ENCODE measurements at places on chromosomes 1 and 21.

- DNase-seq, result peak; percentile 14
Observed at GRCh38 chr1:59057796-59058195, 239.1 kb upstream of the FGGY start.

DNA sequence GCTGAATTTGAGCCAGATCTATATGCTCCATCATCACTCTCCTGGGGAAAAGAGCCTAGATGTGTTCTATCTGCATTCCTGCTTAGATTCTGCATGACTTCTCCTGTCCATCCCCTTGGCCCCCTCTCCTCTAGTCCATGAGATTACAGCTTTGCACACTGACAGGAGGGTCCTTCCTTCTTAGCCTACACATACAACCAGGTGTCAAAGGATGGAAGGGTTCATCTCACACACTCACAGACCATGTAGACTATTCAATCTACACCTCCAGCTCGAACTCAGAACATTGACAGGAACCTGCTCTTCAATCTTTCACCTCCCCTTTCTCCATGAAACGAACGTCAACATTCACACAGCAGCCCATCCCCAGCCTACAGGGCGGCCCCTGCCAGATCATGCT lies 13.8 kb downstream of the C1orf116 start:
- DNase-seq, result no peak

- no peak for DNase-seq
Observed at GRCh38 chr1:150302338-150302737, 8.7 kb downstream of the MRPS21 start.

- no peak for DNase-seq
Observed at GRCh38 chr1:172622541-172622940, 36.4 kb upstream of the FASLG start.

DNA sequence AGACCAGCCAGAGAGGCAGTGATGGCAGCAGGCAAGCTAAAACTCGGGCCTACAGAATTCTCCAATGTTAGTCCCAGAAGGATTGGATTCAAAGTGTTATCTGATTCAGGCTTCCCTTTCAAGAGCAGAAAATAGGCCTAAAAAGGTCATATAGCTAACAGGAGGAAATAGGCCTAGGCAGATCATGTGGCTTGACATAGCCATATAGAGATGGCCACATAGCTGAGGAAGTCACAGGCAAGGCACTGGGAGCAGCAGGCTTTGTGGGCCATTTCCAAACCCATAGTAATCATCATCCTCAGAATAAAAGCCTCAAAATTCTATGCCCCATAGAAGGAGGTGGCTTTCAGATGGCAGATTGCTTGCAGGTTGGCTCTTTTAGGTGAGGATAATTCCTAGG lies 29.0 kb upstream of the LMO4 start:
- no peak for DNase-seq

- no peak for DNase-seq
Observed at GRCh38 chr1:204994086-204994862, 48.7 kb upstream of the CNTN2 start.

DNA sequence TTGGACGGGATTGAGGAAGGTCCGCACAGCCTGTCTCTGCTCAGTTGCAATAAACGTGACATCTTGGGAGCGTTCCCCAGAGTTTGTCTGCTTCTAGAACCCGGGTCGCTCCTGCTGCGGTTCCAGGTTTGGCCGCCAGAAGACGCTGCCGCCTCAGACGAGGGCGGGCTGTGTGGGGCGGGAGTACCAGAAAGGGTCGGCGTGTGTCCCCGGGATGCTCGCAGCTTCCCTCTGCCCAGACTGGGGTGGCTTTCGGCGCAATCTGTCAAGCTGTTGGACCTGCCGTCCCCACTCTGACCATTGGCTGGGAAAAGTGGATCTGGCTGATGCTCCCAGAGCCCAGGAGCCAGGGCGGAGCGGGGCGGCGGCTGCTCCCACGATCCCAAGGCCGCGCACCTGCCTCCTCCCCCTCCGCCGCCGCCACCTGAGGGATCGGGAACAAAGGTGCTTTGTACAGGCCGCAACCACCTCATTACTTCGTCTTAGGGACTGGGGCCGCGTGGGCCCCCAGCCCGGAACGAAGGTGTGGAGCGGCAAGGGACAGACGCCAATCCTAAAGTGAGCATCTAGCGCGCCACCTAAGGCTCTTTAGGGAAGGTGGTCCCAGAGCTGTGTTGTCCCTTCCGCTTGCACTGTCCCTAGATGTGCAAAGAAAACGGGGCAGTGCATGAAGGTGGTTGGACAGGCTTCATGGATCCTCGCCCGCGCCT lies 683 bp upstream of the EFNA4 start:
- no peak for DNase-seq

- no peak for DNase-seq
Observed at GRCh38 chr1:240824238-240824637, 212.3 kb upstream of the GREM2 start.

GRCh38 chr1:169044296-169044695 lies 62.2 kb upstream of the ATP1B1 start:
- DNase-seq, result peak; percentile 92

- DNase-seq, result peak; percentile 68
Observed at GRCh38 chr1:160108888-160109662, 6.5 kb upstream of the ATP1A2 start.

GRCh38 chr1:7519181-7519860 lies 251.8 kb upstream of the VAMP3 start:
- DNase-seq, result no peak

- DNase-seq, result no peak
Observed at GRCh38 chr1:80731241-80731894, 1069.4 kb upstream of the ADGRL2 start.

DNA sequence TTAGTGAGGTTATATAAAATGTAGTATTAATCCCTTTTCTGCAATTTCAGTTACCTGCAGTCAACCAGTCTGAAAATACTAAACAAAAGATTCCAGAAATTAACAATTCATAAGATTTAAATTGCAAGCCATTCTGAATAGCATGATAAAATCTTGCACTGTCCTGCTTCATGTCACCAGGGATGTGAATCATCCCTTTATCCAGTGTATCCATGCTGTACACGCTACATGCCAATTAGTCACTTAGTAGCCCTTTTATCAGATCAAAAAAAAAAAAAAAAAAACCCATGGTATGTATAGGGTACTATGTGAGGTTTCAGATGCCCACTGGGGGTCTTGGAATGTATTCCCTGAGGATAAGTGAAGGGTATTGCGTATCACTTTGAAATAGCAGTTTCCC lies 191.3 kb upstream of the HP1BP3 start:
- DNase-seq, result no peak

DNA sequence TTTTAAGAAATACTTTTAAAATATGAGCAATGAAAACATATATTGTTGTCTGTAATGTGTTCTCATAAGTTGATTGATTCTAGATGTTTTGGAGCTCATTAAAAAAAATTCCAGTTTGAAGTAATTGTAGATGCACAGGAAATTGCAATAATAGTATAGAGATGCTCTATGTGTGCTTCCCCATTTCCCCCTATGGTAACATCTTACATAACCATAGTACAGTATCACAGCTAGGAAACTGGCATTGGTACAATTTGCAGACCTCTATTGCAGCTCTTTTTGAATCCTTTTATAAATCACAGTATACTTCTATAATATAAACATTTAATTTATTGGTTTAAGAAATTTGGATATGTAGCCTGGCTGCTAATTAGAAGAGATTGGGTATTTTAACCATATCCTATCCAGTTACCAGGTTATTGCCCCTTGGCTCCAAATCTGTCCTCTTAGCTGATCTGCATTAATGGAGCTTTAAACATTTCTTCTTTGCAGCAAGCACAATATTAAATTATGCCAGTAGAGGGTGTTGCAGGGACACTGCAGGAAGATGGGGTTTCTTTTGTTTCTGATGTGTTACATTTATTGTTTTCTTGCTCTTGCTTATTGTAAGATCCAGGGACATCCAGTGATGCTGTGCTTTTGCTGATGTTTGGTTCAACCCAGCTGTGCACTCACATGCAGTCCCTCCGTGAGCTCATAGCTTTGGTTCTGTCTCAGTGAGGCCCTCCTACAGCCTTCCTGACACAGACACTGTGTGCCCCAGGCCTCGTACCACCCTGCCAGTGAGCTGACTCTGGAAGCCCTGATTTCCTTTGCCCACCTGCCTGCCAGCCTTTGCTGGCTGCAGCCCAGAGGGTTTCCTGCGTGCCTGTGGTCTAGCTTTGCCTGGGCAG lies 103.3 kb downstream of the RABGAP1L start:
- DNase-seq, result peak; percentile 56

DNA sequence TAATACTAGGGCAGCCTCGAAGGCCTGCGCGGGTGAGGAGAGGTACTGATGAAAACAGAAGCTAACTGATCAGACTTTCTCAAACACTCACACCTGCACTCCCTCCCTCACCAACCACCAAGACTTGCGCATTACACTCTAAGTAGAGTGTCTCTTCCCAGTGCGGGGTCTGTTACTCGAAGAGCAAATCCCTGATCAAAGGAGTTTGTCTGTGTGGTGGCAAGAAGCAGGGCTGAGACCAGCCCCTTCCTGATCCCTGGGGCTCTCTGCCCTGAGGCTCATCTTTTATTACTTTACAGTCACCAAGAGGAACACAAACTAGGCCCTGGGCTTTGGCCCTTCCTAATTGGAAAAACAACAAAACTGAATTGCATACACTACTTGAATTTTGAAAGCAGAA lies 19.5 kb upstream of the TSNAX start:
- DNase-seq, result no peak

- DNase-seq, result no peak
Observed at GRCh38 chr1:175877939-175878737, 134.7 kb upstream of the TNR start.

DNA sequence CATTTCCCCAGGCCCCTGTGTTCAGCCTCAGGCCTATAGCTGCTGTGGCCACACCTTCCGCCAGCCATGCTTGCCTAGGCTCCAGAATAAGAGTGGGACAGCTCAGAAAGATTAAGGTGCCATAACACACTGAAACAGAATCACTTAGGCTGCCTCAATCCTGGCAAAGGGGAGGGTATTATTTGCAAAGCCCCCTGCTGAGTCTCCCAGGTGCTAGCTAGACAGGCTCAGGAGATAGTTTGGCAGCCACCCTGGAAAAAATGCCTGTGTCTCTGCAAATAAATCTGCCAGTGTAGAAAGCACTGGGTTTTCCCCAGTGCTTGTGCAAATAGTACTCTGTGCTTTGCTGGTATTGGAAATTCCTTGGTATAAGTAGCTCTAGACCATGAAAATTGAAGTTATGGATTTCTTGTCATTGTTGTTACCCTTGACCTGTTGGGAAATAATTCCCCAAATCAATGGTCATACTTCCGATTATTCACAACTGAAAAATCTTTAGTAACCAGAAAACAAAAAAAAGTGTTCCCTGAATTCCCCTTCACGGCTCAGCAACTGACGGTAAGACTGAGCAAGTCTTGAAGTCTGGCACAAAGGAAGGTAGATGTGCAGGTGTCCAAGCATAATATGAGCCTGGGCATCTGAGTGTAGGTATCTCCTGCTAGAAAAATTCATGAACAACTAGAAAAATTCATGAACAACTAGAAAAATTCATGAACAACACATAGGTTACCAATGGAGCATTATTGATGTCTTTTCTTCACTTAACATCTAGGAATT lies 56.9 kb downstream of the PROX1 start:
- DNase-seq, result no peak

GRCh38 chr1:21647431-21648351 lies 21.5 kb downstream of the RAP1GAP start:
- peak; percentile 78 for DNase-seq

GRCh38 chr1:160137216-160137862 lies 14.1 kb upstream of the ATP1A4 start:
- no peak for DNase-seq

DNA sequence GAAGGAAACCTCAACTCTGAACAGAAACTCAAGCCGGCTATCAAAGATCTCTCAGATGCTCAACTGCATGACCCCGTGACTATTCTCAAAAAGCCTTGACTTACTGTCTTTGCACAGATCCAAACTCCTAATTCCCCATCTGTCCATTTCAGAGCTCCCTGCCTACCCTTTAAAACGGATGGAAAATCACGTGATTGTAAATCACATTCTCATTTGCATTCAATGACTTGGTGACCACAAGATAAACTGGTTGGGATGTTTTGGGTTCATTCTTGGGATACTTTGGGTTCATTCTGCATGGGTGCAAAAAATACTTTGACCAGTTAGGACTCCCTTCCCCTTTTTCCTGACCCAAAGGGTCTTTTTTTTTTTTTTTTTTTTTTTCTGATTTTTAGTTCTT lies 41.3 kb upstream of the RUNX1 start:
- DNase-seq, result no peak

DNA sequence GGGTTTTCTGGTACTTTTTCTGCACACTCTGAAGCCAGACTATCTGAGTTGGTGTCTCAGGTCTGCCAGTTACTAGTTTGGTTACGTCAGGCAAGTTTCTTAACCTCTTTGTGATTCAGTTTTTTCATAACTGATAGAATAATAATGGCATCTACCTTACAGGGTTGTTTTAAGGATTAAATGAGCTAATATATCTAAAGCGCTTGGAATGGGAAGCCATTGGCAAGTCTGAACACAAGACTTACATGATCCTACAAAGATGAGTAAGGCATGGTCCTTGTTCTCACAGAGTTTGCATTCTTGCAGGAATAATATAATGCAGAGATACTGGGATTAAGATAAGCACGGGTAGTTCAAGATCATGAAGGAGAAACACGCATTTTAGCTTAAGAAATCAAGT lies 9.2 kb upstream of the DENND2D start:
- DNase-seq, result no peak

GRCh38 chr1:9361630-9362260 lies 69.1 kb downstream of the SPSB1 start:
- DNase-seq, result no peak

GRCh38 chr1:218939095-218939494 lies 234.6 kb upstream of the LYPLAL1 start:
- no peak for DNase-seq

- no peak for DNase-seq
Observed at GRCh38 chr1:203648276-203648675, 21.6 kb downstream of the ATP2B4 start.

- no peak for DNase-seq
Observed at GRCh38 chr1:227941509-227942020, 6.2 kb downstream of the WNT9A start.

- no peak for DNase-seq
Observed at GRCh38 chr1:234921266-234922062, 207.2 kb downstream of the TOMM20 start.

DNA sequence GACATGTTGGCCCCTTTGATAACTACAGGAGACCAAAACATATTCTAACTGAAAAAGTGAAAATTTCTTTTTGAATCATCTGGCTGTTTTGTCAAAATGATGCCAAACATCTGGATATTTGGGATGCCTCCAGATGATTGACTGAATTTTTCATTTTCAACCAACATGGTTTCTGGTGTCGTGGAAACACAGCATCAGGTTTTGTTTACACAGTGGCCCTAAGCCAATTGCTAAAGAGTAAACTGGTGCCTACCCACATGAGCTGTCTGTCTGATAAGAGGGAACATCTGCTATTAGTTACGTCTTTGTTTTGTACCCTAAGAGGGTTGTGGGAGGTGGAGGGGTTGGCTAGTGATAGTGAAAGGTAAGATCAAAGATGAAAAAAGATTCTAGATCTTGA lies 204.8 kb downstream of the KCNK2 start:
- DNase-seq, result no peak

- peak; percentile 75 for DNase-seq
Observed at GRCh38 chr1:159067699-159068621, 8.6 kb downstream of the AIM2 start.

- peak; percentile 49 for DNase-seq
Observed at GRCh38 chr1:15038232-15039016, 115.1 kb upstream of the TMEM51 start.

Data from NB4 (cell line).